ENCODE measurements at places on chromosomes 6 and 20. TPM values are rescaled to one million over a fixed set of nuclear protein-coding genes. Genes with fewer than 3 reads are reported as not detected.

Gene SPATS1
- not detected for total RNA-seq

Gene HFE
- total RNA-seq: 5.1 TPM

Gene CST4
- total RNA-seq: not detected

Gene RSPH4A
- not detected for total RNA-seq

DNA sequence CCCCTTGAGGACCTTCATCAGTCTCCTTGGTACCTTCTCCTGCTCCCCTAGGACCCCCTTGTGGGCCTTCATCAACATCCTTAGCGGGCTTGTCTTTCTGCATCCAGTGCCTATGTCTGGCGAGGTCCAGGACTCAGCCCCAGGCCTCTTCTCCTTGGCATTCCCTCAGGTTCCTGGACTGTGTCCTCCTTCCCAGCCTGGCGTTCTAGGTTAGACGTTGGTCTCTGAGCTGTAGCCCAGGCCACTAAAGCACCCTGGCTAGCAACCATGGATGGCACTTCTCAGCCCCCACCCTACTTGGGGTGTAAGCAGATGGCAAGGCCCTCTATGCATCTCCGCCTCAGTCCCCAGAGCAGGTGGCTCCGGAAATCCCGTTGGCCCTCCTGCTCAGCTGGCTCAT lies 51.5 kb upstream of the NNAT start:
- DNase-seq: no peak

DNA sequence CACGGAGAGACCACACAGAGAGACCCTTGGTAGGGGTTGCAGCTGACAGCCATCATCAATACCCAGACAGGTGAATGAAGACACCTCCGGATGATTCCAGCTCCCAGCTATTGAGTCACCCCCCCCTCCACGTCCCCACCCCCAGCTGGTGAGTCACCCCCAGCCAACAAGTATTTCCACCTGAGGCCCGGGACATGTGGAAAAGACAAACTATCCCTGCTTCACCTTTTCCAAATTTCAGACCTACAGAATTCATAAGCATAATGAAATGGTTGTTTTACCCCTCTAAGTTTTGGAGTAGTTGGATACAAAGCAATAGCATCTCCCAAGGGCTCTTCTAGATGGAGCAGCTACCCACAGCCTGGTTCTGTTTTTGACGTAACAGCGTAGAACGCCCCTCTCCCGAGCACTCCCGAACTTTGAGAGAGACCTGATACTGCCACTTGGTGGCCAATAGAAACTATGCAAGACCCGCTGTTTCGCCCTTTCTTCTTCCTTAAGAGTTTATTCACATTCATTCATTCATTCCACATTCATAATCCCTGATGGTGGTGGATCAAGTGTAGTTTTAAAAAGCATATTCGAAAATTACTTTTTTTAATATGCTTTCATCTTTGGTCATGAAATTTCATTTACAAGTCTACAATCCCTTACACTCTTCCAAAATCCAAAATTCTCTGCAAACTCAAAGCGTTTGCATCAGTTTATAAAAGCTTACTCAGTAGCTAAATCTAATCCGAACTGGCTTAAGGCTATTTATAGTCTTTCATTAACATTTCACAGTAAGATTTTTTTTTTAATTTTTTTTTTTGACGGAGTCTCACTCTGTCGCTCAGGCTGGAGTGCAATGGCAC lies 15.1 kb upstream of the PPP1R16B start:
- no peak for DNase-seq

- DNase-seq: no peak
Measured at GRCh38 chr6:37651991-37652390, 45.7 kb downstream of the MDGA1 start.

- no peak for DNase-seq
Measured at GRCh38 chr20:62482974-62483373, 7.2 kb upstream of the GATA5 start.

DNA sequence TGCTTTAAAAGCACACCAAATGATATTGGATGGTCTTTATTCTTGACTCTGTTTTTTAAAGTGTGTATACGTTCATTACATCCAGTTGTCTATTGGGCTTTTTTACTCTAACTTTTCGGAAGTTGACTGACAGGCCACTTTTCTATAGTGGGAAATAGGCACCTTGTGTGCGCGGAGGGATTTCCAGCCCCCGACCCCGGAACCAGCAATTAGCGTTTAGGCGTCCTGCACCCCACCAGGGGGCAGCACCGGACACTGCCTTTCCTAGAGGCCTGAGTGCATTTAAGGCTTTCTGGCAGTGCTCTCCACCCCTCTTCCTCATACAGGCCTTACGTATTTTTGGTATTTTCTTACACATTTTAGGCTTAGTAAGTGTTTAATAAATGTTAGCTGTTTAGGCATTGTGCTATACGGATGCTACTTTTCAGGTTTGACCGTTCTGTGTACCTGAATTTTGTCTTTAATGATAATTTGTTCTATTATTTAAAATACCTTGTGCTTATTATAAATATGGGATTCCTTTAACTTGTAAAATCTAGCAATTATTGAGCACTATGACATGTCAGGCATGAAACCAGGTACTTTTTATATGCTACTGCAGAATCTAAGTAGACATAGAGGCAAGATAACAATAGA lies 231.8 kb downstream of the BCKDHB start:
- no peak for DNase-seq

- DNase-seq: no peak
Measured at GRCh38 chr20:52777171-52777570, 195.0 kb upstream of the TSHZ2 start.

DNA sequence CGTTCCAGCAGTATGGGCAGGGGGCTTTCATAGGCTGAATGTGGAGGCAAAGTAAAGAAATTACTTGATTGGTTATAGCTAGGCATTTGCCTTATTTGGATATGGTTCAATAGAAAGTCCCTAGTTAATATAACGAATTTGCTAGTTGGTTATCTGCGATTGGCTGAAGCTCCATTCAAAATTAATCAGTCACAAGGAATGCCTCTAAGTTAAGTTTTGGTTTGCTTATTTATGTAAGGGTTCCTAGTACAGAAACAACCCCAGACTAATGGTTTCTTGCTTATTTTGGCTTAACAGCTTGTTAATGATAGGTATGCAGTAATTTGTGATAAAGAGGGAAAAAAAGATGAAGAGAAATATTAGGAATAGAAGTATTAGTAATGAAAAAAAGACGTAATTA lies 87.5 kb downstream of the JAG1 start:
- no peak for DNase-seq

- DNase-seq: no peak
Measured at GRCh38 chr6:3456395-3456897, 404 bp downstream of the SLC22A23 start.
